AG09309 (cell line): ENCODE measurements at places on chromosomes 1 and 21.

DNA sequence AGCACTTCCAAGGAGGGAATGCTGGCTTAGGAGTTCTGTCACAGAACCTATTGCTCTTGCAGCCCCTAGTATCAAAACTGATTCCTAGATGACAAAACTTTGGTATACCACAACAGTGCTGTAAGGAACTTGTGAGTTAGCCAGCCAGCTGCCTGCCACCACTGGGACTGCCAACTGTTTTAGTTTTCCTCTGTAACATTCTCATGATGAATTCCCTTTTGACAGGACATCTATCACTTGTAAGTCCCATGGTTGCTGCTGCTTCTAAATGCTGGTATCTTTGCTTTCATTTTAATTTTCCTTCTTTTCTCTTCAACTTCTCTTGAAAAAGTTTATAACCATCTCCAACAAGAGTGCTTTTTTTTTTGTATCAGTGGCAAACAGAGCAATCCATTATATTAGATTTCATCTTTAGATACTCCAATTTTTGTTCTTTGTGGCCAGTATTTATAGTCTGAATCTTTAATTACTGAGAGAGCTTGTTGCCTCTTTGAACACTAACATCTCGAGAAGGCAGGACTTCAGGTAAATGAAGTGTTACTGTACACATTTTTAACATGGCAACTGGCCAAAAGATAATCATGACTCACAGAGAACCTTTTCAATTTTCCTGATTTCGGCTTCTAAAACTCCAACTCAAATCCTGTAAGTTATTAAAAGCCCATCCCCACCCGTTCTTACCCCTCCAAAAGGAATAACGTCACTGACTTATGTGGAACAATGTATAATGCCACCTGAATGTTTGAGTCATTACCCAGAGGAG lies 19.8 kb downstream of the DBT start:
- DNase-seq, result no peak

DNA sequence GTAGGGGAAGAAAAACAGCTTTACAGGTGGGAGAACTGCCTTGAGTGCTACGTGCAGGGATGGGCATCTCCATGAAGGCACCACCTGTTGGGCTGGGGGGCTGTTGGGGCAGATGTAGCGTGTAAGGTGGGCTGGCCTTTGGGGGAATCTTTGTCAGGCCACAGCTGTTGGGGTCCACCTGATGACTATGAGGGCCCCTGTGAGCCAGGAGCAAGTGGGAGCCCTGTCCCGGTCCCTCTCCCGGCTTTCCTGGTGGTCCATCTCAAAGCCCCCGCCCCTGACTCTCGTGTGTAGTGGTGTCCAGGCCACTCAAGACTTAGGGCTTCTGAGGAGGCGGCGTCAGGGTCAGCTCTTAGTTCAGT lies 13.5 kb downstream of the SLC37A1 start:
- no peak for DNase-seq

GRCh38 chr1:155940482-155940992 lies 901 bp upstream of the RXFP4 start:
- DNase-seq, result no peak

- no peak for DNase-seq
Measured at GRCh38 chr1:61585714-61586113, 139.2 kb downstream of the TM2D1 start.
